ENCODE measurements at places on chromosomes 5 and 9.

GRCh38 chr5:11898-12297 is 80.1 kb upstream of the PLEKHG4B start:
- no peak for DNase-seq

GRCh38 chr9:133634081-133634691 is 2.0 kb upstream of the DBH start:
- DNase-seq: no peak

DNA sequence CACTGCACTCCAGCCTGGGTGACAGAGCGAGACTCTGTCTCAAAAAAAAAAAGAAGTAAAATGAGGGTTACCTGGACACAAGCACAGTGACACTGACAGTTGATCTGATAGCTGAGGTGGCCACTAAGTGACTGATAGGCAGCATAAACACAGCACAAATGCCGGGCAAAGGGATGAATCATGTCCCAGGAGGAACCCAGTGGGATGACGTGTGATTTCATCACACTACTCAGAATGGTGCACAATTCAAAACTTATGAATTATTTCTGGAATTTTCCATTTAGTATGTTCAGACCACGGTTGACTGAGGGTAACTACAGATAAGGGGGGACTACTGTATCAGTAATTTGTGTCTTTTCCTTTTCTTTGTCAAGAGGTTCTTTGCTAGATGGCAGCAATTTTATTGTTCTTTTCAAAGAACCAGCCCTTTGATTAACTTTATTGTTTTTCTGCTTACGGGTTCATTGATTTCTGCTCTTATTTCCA is 34.3 kb upstream of the RNF130 start:
- no peak for DNase-seq

DNA sequence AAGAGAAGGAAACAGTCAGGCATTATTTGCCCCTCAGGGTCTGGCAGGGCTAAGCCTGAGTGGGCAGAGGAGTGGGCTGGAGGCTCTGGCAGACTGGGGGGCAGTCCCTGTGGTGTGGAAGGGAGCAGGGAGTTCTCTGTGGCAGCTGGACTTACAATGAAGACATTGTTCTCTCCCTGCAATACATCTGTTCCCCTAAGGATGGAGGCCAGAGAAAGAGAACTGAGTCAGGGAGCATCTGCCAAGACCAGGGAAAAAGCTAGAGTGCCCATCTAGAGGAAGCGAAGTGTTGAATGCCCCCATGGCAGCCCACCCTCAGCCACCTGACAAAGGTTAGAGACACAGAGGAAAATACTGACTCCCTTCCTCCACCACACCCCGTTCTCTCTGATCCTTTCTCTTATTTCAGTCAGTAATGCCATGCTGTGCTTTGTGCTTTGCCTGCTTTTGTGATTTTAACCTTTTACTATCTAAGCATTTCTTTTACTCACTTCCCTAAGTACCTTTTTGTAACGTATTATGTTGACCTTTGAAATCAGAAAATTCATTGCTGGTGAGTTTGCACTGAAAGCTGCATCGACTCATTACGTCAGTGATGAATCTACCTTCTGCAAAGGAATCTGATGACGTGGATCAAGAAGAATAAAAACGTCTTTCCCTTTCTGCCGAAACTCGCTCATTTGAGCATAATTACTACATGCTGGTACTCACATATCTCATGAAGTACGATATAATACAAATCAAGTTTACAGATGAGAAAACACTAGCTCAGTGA is 76.0 kb downstream of the ACTL7B start:
- DNase-seq: no peak

- no peak for DNase-seq
These were observed 38.7 kb upstream of the CDK20 start for GRCh38 chr9:88013035-88013434.

- DNase-seq: no peak
These were observed 178.2 kb downstream of the ZDHHC21 start for GRCh38 chr9:14515049-14515448.

DNA sequence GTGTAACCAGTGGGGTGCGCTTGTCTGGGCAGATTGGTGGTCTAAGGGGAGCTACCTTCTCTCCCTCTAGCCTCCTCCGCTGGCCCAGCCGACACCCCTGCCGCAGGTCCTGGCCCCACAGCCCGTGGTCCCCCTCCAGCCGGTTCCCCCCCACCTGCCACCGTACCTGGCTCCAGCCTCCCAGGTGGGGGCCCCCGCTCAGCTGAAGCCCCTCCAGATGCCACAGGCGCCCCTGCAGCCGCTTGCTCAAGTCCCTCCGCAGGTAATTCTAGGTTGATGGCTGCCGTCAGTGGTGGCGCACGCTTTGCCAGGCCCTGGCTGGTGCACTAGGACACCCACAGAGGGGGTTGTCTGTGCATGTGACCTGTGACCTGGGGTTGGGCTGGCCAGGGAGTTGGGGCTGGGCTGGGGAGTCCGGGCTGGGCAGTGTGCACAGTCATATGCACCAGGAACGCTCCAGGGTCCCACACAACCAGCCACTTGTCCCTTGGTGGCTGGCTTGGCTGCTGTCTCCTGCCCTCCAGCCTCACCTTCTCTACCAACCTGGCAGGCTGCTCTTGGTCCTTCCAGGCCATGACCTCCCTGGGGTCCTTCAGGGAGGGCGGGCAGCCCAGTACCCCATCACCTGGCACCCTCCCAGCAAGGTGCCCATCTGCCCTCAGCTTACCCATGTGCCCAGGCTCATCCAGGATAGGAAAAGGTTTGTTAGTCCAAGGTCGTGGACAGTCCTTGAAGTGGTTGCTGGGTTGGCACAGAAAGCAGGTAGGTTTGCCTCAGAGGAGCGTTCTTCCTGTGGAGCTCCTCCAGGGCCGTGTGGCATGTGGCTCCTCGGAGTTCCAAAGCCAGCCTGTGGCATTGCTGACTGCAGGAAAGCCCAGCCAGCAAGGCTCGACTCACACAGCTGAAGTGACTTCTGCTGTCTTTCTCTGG is 73.2 kb downstream of the WNK2 start:
- no peak for DNase-seq
